ENCODE measurements at places on chromosomes 2 and 18. TPM values are rescaled to one million over a fixed set of nuclear protein-coding genes. Genes with fewer than 3 reads are reported as not detected.

DNA sequence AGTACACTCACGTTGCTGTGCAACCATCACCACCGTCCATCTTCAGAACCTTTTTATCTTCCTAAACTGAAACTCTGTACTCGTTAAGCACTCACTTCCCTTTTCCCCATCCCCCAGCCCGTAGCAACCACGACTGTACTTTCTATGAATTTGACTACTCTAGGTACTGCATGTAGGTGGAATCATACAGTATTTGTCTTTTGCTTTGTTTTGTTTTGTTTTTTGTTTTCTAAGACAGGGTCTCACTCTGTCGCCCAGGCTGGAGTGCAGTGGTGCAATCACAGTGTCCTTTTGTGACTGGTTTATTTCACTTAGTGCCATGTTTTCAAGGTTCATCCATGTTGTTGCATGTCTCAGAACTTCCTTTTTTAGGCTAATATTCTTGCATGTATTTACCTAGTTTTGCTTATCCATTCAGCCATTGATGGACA lies 7.0 kb upstream of the TYMS start:
- DNase-seq, result no peak

GRCh38 chr2:41966431-41966893 lies 81.4 kb upstream of the PKDCC start:
- DNase-seq, result peak; percentile 85

DNA sequence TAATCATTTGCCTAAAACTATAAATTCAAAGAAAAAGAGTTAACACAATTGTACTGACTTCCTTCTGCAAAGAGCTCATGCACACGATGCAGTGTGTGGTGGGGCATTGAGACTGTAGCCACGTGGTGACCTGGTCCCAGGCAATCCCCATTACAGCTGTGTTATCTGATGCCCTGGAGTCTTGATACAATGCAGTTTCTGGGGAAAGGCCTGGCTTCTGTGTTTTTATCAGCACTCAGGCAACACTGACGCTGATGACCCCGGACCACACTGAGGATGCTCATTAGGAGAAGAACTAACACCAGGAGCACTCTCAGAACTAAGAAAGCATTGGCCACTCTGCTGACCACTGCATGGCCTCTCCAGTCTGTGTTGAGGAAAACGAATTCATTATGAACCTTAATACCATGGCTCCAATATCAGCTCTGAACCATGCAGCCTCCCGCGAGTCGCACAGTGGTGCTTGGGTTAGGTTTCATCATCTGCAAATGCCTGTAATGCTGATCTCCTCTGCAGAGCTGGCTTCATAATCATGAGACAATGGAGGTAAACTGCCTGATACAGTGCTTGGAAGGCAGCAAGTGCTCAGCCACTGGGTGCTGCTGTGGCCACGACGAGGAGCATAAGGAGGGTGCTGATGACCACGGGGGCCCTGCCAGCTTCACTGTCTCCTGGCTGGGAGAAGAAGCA lies 218.5 kb downstream of the MYT1L start:
- no peak for DNase-seq

DNA sequence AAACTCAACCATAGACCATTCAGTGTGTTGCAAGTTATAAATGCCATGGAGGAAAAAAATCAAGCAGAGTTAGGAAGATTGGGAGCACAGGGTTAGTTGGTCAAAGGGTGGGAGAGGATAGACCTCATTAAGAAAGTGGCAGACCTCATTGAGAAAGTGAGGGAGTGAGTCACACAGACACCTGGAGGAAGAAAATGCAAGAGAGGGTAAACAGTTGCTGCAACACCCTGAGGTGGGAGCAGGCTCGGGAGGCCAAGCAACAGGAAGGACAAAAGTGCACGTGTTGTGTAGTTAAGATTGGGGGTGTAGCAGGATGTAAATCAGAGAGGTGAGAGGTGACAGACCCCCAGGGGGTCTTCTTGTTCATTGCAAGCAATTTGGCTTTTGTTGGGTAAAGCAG lies 6.4 kb downstream of the IL1RL1 start:
- no peak for DNase-seq

DNA sequence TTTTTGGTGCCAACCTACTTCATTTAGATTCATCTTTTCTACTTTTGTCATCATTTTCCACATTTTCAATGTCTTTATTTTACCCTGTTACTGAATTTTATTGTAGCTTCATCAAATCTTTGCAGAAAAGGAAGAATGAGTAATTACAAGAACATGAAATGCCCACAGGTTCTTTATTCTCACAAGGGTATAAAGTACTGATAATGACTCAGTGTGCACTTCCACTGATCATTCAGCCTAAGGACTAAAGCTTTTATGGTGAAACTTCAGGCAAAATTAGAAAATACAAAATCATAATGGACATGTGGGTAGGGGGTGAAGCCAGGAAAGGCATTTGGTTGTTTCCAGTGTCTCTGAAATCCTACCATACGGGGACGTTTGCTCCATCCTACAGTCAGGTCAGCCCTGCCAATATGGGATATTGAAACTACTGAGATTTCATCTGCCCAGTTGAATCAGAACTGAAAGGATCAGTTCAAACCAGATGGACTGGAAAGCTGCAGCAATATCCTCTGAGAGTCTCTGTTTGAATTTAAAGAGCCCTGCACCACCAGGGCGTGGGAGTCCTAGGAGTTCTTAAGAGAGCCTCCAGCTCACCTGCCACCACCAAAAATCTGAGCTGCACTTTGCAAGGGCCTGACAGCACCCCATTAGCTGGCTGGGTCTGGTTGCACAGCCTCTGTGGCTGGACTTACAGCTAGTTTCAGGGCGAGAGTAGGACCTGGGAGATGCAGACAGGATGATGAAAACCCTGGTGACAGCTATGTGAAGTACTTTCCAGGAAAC lies 390.4 kb downstream of the CMPK2 start:
- DNase-seq, result no peak

DNA sequence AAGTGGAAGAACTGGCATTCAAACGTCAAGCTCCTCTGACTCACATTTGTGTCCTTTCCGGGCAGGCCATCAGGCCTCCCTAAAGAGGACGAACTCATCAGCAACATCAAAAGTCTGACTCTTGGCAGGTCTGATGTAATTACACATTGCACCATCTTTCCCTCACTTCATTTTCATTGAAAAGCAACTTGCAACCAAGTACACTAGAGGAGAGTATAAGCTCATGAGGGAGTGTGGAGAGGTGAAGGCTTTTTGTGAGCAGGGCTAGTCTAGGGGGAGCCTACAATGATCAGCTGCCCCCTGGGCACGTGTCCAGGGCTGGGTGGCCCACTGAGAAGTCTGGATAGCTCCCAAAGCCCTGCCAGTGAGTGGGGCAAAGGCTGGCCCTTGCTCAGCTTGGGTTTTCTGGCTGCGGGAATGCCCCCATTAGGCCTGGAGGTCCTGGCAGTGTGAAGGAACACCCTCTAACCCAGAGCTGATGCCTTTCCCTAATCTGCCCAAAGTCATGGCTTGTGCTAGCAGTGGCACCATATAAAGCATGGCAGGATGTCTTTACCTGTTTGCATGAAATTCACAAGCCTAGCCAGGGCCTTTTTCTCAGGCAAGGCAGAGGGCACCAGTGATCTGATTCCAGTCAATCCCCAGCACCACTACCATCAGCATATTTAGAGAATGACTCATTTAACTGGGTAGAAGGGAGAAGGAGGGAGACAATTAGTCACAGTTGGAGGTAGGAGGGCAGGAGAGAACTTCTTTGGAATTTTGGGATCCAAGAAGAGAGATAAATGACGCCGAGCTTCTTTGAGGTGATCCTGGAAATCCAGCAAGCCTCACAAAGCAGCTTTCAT lies 8.5 kb upstream of the DAW1 start:
- no peak for DNase-seq

DNA sequence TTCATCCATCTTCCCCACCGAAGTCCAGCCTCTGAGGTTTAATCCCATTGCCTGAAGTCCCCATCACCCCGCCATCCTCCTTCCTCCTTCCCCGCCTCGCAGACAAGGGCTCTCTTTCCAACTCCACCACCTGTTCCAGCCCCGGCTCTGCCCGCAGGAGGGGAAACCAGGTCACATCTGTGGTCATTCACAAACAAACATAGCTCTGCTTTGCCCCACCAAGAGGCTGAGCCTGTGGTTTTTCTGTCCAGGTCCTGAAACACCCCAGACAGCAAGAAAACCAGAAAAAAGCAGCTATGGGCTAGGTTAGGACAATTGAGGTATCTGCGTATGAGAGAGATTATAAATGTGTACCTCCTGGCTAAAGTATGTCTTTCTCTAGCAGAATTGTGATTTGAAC lies 144.7 kb downstream of the GLI2 start:
- DNase-seq, result no peak

GRCh38 chr2:103183061-103183460 lies 421.2 kb downstream of the TMEM182 start:
- no peak for DNase-seq

DNA sequence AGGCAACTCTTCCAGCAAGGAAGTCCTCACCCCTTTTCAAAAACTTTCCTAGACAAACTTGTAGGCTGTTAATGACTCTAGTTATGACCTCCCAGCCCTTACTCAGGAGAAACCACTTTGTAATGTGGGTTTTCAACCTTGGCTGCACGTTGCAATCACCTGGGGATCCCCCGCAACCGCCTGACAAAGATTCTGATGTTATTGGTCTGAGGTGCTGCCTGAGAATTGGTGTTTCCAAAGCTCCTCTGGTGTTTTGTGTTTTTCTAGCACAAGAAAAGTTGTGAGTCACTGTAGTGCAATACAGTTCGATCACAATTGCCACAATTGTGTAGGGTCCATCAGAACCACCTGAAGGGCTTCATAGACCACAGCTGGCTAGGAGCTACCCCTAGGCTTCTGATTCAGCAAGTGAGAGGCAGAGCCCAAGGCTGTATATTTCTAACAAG lies 121.6 kb downstream of the SP100 start:
- DNase-seq, result no peak

DNA sequence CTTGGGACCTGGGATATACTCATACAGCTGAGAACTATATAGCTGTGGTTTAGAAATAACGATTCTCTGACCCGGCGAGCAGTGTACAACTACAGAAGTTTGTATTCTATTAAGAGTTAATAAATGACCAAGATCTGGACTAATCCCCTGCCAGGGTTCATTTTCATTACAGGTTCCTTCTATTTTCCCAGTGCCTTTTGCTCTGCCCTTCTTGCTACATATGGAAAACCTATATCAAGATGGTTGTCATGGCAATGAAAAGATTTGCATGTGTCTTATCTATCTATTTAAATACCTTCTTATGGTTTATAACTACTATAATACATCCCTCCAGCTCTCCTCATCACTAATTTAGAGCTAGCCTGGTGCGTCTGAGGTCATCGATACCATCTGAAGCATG lies 965.2 kb downstream of the BCL11A start:
- DNase-seq, result no peak

DNA sequence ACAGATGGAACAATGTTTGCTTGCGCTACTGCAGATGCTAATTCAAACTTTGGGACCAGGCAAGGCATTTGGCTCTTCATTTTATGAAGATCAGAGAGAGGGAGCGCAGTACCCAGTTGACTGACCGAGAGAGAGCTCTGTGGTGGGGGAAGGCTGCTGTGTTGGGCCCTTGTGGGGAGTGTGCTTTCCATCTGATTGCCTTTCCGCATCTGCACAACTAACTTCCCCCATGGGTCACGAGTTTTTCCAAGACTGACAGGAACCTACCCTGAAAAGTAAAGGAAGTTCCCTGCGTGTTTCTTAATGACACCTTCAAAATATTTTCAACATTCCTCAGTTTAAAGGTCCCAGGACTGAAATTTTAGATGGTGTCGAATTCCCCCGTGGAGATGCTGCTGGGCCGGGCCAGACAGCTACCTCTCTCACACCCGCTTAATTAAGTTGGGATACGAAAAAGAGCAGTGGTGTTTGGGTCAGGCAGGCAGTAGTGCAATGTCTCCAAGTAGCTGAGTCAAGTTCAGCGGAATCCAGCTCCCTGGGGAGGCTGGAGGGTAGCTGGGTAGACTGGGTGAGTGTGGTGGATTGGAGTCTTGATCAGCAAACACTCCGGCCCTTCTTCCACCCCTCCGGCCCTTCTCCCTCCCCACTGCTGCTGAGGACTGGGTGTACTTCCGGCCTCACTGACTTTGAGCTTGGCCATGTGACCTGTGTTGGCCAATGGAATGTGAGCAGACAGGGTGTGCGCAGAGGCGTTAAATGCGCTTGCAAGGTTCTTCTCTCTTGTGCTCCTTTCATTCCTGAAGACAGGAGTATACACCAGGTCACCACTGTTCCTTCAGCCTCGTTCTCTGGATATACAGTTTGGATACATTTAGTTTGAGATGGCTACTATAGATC lies 2.3 kb upstream of the ARHGAP25 start:
- no peak for DNase-seq

DNA sequence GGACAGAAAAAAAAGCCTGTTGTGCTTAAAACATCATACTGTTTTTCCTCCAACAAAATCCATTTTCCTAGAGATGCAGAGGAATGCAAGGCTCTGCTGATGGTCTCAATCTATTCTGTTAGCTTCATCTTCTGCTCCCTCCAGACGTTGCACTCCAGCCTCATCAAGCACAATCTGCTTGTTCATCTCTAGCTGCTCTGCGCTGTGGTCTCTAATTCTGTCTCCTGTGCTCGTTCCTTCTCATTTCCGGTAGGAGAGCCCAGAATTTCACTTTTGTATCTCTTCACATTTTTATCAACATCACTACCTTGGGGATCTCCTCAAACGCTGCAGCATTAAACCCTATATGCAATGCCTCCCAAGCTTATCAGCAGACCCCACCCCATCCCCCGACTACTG lies 708.9 kb downstream of the RNF144A start:
- DNase-seq, result no peak

DNA sequence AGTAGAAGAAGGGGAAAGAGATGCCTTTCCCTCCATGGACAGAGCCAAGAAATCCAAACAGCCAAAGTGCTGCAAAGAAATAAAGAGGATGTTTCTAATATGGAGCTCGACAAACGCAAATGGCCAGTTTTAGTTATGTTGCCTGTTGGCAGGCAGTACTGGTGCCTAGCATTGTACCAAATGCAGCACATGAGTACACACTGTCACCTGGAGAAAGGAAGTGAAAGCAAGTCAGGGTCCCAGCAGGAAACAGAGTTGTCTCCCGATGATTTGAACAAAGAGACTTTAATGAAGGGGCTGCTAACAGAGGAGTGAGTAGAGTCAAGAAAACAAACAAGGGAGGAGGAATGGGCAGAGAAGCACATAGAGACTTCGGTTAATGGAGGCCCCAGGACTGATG lies 623.0 kb downstream of the BCL11A start:
- DNase-seq, result no peak

- DNase-seq, result no peak
Measured at GRCh38 chr18:46279673-46280072, 175.5 kb downstream of the HAUS1 start.

The INSIG2 gene
- 14.0 TPM for total RNA-seq

The TRPM8 gene
- total RNA-seq, result 0.73 TPM

The SLC16A14 gene
- total RNA-seq, result 2.0 TPM

The DYSF gene
- total RNA-seq, result 82.8 TPM

The FMNL2 gene
- 6.2 TPM for total RNA-seq

The ACTG2 gene
- 3.9 TPM for total RNA-seq

The ATP8B1 gene
- 9.3 TPM for total RNA-seq

The USP34 gene
- total RNA-seq, result 73.2 TPM

The MSGN1 gene
- total RNA-seq, result not detected

The NDUFB3 gene
- total RNA-seq, result 278 TPM

The RBM43 gene
- total RNA-seq, result 1.5 TPM

The CMPK2 gene
- 5.5 TPM for total RNA-seq

The GKN2 gene
- total RNA-seq, result not detected

The KIF1A gene
- 10.2 TPM for total RNA-seq

The TMEM87B gene
- total RNA-seq, result 11.0 TPM

The SLC35F6 gene
- total RNA-seq, result 18.6 TPM

The PJVK gene
- total RNA-seq, result 1.6 TPM

Data from cardiac septum (tissue), 1 donor.